ENCODE measurements at places on chromosomes 5 and 9. TPM values are rescaled to one million over a fixed set of nuclear protein-coding genes. Genes with fewer than 3 reads are reported as not detected.

Gene PLAC8L1
- total RNA-seq, result not detected

Gene VCAN
- total RNA-seq, result 217 TPM

Gene PURA
- total RNA-seq, result 35.0 TPM

Gene HEMGN
- 0.65 TPM for total RNA-seq

Gene SMIM32
- total RNA-seq, result not detected

Gene RELL2
- total RNA-seq, result 1.9 TPM

Gene TXNDC8
- not detected for total RNA-seq
